Stimulated activated CD4-positive, alpha-beta T cell treated with anti-CD3 and anti-CD28 coated beads, Interleukin-1b, Interleukin-23, amount 100 ng/mL, for 4 hours (primary cell): ENCODE measurements at places on chromosomes 2 and 18.

- no peak for DNase-seq
These were observed 318.8 kb upstream of the RAB12 start for GRCh38 chr18:8290435-8290834.

DNA sequence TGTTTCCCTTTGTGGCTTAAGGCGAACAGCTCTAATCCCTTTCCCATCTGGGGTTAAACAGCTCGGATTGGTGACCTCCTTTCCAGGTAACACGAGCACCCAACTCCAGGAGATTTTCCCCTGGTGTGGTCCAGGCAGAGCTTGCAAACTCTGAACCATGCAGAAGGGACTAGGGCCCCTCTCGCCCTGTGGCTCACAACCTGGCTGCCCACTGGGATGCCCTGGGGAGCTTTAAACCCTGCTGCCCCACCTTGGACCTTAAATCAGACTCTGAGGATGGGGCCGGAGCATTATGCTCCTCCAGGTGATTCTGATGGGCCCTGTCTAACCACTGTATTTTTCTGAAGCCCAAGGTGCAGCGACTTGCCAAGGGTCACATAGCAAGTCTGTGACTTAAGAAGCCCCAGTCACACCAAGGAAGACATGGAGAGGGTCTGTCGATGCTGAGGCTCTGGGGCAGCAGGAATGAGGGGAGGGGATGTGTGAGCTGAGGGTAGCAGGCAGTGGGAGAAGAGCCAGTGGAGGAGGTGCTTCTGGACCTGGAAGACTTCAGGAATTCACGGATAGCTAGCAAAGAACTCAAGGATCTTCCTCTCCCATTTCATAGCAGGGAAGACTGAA lies 5.9 kb downstream of the ARID5A start:
- no peak for DNase-seq

DNA sequence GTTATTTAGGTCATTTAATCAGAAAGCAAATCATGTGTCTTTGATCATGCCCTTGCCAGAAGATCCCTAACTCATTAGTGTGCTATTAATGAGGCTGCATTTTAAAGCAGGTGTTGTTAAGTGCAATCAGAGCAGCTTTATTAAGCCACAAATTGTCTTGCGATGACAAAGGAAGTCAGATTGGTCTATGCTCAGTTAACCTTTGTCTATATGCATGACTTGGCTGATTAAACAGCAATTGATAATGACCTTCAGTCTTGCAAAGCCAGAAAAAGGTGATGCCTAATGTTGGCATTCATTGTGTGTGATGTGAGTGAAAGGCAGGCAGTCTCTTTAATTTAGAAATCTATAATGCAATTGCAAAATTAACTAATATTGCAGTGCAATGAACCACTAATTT lies 166.9 kb downstream of the RND3 start:
- no peak for DNase-seq

DNA sequence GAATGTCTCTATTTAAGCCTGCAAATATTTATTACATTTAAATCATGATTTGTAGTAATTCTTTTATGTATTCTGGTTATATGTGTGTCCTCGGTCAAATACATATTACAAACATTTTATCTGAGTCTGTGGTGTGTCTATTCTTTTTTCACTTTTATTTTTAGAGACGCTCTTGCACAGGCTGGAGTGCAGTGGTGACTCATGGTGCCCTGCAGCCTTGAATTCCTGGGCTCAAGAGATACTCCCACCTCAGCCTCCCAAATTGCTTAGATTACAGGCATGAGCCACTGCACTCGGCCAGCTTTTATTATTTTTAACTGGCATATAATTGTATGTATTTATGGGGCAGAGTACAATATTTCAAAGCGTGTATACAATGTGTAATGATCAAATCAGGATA lies 47.5 kb downstream of the ARID5A start:
- DNase-seq = no peak

GRCh38 chr2:88638123-88638650 lies 10.9 kb upstream of the EIF2AK3 start:
- DNase-seq = no peak
